ENCODE measurements at places on chromosomes 16 and 17. TPM values are rescaled to one million over a fixed set of nuclear protein-coding genes. Genes with fewer than 3 reads are reported as not detected.

DNA sequence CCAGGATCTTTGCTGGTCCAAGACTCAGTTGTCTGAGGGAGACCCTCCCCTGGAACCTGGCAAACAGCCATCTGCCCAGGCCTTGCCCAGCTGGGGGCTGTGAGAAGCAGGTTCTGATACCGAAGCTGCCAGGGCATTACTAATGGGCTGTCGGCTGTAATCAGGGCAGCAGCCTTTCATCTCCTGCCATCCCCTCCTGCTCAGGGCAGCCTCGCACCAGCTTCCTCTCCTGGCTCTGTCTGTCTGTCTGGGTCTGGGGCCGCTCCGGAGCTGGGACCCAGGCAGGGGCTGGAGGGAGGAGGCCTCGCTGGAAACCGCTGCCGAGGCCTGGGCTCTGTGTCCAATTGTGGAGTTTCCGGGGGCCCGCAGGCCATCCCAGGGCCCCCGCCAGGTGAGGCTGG, 21.6 kb upstream of the BRD7 start:
- H3K4me1 ChIP-seq: peaks cover 17% of the 10 kb centered on the region
- H3K27me3 ChIP-seq: no peaks in the 10 kb centered on the region
- H3K4me3 ChIP-seq: no peak overlapping the region
- H3K27ac ChIP-seq: no peak overlapping the region
- DNase-seq: no peak

DNA sequence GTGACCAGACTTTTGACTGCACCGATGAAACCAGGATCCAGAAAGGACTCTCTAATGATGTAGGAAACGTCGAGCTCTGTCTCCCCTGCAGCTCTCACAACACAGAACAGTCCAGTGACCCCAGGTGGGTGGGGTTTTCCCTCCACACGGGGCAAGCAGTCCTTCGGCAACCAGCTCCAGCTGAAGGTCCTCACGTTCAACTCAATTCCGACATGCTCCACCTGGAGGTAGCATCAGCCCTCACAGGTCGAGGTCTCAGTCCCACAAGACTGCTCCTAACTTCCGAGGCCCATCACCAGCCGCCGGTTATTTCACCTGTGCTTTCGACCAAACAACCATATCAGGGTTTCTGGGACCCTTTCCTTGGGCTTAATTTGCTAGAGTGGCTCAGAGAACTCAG, 28.2 kb downstream of the ITGAE start:
- peak overlapping the region; percentile 3 for H3K27ac ChIP-seq
- no peak overlapping the region for H3K4me3 ChIP-seq
- peaks cover 29% of the 10 kb centered on the region for H3K4me1 ChIP-seq
- H3K27me3 ChIP-seq: no peaks in the 10 kb centered on the region
- no peak for DNase-seq

SPATA22 gene
- 0.33 TPM for total RNA-seq

DNA sequence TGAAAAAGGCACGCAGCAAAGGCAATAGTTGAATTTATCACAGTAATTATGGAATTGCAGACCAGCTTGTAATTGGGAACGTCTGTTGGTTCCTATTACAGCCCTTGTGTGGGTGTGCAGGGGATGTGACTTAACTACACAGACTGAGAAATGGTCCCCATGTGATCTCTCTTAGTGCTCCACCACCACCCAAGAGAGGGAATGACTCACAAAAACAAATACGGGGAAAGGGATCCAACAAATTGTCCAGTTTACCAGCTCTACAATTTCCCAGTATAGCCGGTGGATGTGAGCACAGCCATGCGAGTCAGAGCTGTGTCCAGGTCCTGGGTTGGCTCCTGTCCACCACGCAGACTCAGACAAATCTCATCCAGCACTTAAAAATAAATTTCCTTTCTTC, 337.9 kb downstream of the GRIN2A start:
- no peak overlapping the region for H3K4me3 ChIP-seq
- H3K36me3 ChIP-seq: no peaks in the 10 kb centered on the region
- DNase-seq: no peak

DNA sequence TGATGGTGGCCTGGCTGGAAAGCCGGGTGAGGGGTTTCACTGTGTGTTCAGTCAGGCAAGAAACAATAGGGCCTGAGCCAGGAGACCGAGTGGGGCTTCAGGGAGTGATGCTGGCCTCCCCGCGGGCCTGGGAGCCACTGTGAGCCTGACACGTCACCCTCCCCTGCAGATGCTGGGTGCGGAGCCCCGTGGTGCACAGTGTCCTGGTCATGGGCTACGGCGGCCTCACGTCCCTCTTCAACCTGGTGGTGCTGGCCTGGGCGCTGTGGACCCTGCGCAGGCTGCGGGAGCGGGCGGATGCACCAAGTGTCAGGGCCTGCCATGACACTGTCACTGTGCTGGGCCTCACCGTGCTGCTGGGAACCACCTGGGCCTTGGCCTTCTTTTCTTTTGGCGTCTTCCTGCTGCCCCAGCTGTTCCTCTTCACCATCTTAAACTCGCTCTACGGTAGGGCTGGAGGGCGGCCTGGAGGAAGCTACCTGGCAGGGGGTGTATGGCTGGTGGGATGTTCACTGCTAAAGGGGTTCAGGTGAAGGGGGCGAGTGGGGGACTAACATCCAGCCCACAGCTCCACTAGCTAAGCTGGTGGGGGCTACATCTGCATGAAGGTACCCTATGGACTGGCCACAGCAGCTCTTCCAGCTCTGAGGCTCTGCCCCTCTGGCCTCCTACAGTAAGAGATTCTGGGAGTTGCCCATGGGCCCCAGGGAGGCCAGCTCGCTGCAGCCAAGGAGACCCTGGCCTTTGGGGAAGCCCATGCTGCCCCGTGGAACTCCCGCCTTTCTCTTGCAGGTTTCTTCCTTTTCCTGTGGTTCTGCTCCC, 32.4 kb downstream of the ADGRG5 start:
- DNase-seq: no peak
- no peaks in the 10 kb centered on the region for H3K27me3 ChIP-seq
- no peak overlapping the region for H3K27ac ChIP-seq
- peaks cover 7% of the 10 kb centered on the region for H3K4me1 ChIP-seq
- no peaks in the 10 kb centered on the region for H3K36me3 ChIP-seq

DNA sequence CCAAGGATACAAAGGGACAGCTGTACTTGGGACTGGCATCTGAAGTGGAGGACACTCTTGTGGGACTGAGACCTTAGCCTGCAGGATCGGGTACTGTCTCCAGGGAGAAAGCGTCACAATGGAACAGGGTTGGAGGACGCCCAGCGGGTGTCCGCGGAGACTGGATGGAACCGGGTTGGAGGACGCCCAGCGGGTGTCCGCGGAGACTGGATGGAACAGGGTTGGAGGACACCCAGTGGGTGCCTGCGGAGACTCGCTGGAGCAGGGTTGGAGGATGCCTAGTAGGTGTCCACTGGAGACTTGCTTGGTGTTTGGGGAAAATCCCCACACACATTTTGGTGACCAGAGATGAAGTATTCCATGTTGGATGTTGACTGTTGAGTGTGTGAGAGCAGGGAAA, at the start of gene MYADML2:
Gene MYADML2 (minus strand): TSS at position 45 of the 400 bp plus-strand sequence. CDS start 5,492 bp downstream, outside the sequence.
- H3K4me1 ChIP-seq: peaks cover 2% of the 10 kb centered on the region
- H3K36me3 ChIP-seq: no peaks in the 10 kb centered on the region
- no peak within 1 kb of the TSS for H3K4me3 ChIP-seq

DNA sequence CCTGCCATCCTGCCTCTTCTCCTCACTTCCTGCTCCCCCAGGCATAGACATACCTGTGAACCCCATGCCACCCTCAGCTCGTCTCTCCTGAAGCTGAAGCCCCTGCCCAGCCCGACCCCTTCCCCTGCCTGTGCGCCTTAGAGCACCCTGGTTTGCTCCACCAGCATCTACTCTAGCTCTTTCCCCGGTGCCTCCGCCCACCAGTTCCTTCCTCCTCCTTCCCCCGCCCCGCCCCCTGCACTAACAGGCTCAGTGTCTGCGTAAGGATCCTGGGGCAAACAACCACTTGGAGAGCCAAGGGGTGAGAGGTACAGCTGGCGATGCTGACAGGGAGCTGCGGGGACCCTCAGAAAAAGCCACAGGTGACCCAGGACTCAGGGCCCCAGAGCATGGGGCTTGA, 1.9 kb downstream of the GPR142 start:
- no peaks in the 10 kb centered on the region for H3K27me3 ChIP-seq
- H3K4me1 ChIP-seq: peaks cover 18% of the 10 kb centered on the region
- DNase-seq: peak; percentile 53
- H3K27ac ChIP-seq: no peak overlapping the region
- no peak overlapping the region for H3K4me3 ChIP-seq

- H3K4me3 ChIP-seq: no peak overlapping the region
- H3K4me1 ChIP-seq: no peaks in the 10 kb centered on the region
- no peaks in the 10 kb centered on the region for H3K36me3 ChIP-seq
- DNase-seq: no peak
- H3K27me3 ChIP-seq: no peaks in the 10 kb centered on the region
Measured at GRCh38 chr17:41635121-41636097, 11.0 kb upstream of the KRT17 start.

ABCC11 gene
- total RNA-seq: 0.14 TPM

DNA sequence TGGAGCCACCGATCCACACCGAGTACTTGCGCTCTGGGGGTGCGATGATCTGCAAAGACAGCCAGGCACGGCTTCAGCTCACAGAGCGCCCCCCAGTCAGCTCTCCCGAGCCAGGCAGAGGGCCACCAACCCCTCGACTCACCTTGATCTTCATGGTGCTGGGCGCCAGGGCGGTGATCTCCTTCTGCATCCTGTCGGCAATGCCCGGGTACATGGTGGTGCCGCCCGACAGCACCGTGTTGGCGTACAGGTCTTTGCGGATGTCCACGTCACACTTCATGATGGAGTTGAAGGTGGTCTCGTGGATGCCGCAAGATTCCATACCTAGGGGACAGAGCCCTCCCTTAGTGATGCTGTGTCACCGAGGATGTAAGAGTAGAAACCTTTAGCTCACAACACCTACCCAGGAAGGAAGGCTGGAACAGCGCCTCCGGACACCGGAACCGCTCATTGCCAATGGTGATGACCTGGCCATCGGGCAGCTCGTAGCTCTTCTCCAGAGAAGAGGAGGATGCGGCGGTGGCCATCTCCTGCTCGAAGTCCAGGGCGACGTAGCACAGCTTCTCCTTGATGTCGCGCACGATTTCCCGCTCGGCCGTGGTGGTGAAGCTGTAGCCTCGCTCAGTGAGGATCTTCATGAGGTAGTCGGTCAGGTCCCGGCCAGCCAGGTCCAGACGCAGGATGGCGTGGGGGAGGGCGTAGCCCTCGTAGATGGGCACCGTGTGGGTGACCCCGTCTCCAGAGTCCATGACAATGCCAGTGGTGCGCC, 1.6 kb downstream of the ACTG1 start:
- H3K27me3 ChIP-seq: no peaks in the 10 kb centered on the region
- H3K36me3 ChIP-seq: peaks cover 37% of the 10 kb centered on the region
- peaks cover 12% of the 10 kb centered on the region for H3K4me1 ChIP-seq
- peak overlapping the region; percentile 78 for H3K27ac ChIP-seq

- H3K4me3 ChIP-seq: no peak overlapping the region
- peaks cover 97% of the 10 kb centered on the region for H3K36me3 ChIP-seq
- H3K27me3 ChIP-seq: no peaks in the 10 kb centered on the region
- DNase-seq: no peak
- no peak overlapping the region for H3K27ac ChIP-seq
Measured at GRCh38 chr16:85660843-85661739, 27.7 kb downstream of the GINS2 start.
